ENCODE measurements at places on chromosomes 2 and 18.

GRCh38 chr18:24200494-24201290, 61.8 kb downstream of the CABYR start:
- DNase-seq, result no peak

GRCh38 chr2:207658156-207658555, 33.0 kb upstream of the METTL21A start:
- DNase-seq, result no peak

DNA sequence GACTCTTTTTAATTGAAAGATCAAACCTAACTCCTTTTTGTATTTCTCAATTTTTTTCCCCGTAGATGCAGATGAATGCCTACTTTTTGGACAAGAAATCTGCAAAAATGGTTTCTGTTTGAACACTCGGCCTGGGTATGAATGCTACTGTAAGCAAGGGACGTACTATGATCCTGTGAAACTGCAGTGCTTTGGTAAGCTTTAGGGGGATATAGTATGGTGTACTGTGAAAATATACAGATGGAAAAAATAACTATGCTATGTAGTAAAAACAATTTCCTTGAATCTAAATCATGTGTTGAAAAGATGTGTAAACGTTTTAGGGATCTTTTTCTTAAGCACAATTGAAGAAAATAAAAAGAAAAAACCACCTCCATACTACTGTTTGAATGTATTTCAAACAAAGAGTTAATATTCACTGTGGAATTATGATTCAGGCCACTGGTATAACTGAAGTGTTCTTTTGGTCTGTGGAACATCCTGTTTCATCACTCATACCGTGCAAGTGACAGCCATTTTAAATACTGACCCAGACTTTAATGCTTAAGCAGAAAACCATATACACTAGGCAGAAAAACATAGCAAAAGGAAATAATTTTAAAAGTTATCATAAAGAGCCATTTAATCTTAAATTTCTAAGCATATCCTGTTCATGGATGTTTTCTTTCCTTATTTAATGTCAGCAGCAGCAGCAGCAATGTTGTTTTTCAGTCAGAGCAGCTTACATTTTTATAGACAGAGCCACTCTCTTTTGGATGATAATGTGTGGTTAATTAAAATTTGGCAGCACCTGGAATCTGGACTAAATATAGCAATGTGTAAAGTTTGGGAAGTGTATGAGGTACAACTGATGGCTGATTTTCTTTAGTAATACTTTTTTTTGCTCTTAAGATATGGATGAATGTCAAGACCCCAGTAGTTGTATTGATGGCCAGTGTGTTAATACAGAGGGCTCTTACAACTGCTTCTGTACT, 112.8 kb upstream of the RASGRP3 start:
- no peak for DNase-seq

- no peak for DNase-seq
Measured at GRCh38 chr18:45588376-45589355, 26.6 kb upstream of the SLC14A2 start.

- no peak for DNase-seq
Measured at GRCh38 chr2:120979921-120980320, 244.3 kb downstream of the GLI2 start.

GRCh38 chr2:146457221-146457620, 1387.6 kb upstream of the ACVR2A start:
- DNase-seq, result no peak

GRCh38 chr2:231672617-231673347, 35.5 kb upstream of the PTMA start:
- DNase-seq, result peak; percentile 88
